ENCODE measurements at places on chromosomes 2 and 18. TPM values are rescaled to one million over a fixed set of nuclear protein-coding genes. Genes with fewer than 3 reads are reported as not detected.

Gene COBLL1
- 4.2 TPM for total RNA-seq

Gene FSHR
- not detected for total RNA-seq

Gene NRP2
- total RNA-seq = 4.0 TPM

Gene DYNAP
- not detected for total RNA-seq

Gene SPATA3
- total RNA-seq = not detected

Gene CHRNG
- total RNA-seq = not detected

Gene PRKRA
- 62.6 TPM for total RNA-seq

Gene LRRC30
- total RNA-seq = not detected

Gene PROM2
- total RNA-seq = 1.6 TPM

Gene OSBPL1A
- total RNA-seq = 26.1 TPM

Gene ADAM23
- total RNA-seq = 0.44 TPM

Gene DAW1
- 1.2 TPM for total RNA-seq

Gene FSIP2
- 0.15 TPM for total RNA-seq

Gene LIMS3
- 2.7 TPM for total RNA-seq

Gene NT5DC4
- total RNA-seq = not detected

Gene TSPYL6
- total RNA-seq = not detected

Gene DSG2
- not detected for total RNA-seq

Gene UGT1A3
- not detected for total RNA-seq

Gene DSG1
- total RNA-seq = not detected
